DMS79 (cell line): ENCODE measurements at places on chromosomes 7 and 10.
A peak's percentile ranks its signal among the peaks of the same experiment; 100 is the strongest.

DNA sequence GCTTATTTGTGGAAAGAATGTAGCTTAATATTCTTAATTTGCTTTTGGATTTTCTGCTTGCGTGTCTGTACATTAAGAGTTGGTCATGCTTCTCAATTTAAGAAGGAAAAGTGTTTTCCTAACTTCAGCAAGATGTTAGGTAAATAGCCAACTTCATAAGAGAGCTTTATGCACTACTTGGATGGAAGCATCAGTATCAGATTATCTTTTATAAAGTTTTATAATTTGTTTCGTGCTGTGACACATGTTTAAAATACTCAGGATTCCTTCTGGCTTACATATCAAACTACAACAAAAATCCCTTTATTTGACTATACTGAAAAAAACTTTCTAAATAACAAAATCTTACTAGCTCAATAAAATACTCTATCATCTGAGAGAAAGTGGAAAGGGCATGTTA is 34.8 kb upstream of the AGR2 start:
- no peak for DNase-seq

- DNase-seq: no peak
Observed at GRCh38 chr10:124222318-124222987, 129.1 kb upstream of the CHST15 start.

DNA sequence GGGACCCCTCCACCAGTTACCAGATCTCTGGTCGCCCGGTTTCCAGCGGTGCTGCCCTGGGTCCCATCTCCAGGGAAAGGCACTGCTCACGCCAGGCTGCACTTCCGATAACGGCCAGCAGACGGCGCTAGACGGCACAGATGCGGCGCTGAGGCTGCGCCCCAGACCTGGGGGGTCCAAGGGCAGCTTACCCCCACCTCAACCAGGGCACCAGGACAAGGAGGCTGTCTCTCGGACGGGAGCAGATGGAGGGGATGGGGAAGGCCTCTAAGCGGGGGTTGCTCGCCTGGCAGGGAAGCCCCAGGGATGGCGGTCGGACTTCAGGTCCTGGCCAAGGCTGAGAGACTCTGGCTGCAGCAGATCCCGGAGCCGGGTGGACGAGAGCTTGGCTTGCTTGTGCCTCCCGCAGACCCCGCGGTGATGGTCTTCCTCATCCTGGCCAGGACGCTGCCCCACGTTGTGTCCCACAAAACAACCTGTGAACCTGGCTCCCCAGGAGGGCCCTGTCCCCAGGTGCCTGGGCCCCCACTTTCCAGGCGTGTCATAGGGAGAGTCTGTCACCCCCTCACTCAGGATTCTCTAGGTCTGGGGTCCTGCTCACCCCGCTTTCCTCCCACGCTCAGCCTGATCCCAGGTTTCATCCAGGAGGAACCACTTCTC is 23.9 kb upstream of the ZNF716 start:
- no peak for DNase-seq

GRCh38 chr10:125844751-125845221 is 21.4 kb downstream of the BCCIP start:
- DNase-seq: no peak

DNA sequence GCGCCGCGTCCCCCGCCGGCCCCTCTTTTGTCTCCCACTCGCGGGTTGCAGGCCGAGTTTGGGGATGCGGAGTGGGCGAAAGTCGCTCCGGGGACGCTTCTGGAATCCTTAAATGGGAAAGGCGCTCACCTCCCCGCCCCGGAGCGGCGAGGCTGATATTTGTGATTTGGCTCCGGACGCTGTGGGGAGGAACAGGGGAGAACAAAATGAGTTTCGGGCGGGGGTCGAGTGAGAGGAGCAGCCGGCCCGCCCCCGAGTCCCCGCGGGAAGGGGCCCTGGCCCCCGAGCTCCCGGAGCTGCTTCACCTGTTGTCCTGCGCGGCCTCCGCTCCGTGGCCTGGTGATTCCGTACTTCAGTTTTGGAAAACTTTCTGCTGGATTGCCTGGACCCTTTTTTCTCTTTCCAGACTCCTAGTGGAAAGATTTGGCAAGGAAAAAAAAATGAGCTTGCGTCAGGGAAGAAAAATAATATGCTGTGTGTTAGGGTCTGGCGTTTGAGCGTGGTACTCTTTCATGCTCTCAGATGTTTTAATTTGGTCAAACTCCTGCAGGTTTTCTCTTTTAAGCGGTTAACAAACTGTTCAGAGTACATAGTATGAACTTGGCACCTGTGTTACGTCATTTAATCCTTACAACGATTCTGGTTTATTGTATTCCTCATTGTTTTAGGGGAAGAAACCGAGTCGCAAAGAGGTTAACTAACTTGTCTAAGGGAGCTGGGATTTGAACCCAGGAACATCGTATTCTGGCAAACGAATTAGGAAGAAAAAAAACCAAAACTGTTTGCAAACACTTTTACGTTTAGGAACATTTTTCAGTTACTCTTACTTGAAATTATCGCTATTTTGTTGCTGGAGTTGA is 924 bp downstream of the BMPR1A start:
- no peak for DNase-seq

DNA sequence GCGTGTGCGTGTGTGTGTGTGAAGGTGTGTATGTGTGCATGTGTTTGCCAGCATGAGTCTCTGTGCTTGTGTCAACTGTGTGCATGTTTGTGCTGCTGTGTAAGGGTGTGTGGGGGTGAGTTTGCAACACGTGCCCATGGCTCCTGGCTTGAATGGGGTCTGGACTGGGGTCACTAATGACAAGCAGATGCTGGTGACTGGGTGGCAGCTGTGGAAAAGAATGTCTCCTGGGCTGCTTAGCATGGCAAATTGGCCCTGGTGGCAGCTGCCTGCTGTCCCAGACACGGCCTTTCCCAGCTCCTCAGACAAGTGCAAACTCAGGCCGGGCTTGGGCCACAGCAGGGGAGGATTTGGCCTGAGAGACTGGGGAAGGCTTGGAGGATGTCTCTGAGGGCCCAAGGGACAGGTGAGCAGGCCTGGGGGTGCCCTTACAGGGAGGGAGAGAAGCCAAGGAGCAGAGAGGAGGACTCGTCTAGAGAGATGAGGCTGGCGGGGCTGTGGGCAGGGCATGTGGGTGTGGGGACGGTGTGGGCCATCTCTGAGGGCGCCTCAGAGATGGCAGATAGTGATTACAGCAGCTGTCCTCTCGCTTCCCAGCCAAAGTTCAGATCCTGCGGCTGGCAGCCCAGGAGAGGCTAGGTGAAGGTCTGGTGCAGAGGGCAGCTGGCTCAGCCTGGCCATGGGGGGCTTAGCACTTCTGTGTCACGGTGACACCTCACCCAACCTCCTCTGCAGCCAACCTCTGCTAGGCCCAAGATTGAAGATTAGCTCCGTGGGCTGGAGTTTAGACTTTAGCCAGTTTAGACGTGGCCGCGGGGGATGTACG is 1.5 kb downstream of the AQP1 start:
- DNase-seq: no peak

- DNase-seq: no peak
Observed at GRCh38 chr10:68096913-68097516, 12.3 kb upstream of the MYPN start.

GRCh38 chr7:88091988-88092675 is 127.7 kb downstream of the SRI start:
- no peak for DNase-seq

DNA sequence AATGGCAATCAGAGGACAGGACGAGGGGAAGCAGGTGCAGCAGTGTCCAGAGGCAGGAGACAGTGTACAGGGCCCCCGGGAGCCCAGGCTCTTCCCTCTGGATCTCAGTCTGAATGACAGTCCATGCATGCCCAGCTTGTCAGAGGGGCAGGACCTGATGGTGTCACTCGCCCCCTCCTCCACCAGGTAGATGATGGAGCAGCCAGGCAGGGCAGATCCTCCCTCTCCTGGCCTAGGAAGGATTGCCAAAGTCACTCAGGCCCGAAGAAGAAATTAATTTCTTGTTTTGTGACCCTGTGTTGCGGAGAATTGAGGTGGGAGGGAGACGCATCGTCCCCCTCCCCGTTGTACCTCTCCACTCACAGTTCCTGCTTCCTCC is 4.0 kb downstream of the VSTM4 start:
- no peak for DNase-seq

GRCh38 chr7:45391618-45392451 is 182.3 kb upstream of the ADCY1 start:
- no peak for DNase-seq

DNA sequence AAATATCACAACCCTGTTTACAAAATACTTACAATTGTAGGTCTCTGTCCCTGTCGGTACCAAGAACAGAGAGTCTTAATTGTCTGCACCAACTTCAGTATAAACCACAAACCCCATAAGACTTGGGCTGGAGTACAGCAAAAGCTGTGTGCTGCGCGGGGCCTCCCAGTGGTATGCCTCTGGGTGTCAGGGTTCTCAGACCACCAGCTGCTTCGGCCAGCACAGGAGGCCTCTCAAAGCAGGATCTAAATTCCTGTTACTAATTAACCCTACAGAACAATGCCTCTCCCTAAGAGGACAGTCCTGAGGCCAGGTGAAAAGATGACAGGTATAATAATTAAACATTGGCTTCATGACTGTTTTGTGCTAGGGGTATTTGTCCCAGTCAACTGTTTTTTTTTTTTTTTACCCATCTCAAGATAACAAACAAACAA is 957 bp upstream of the SVIL start:
- no peak for DNase-seq

DNA sequence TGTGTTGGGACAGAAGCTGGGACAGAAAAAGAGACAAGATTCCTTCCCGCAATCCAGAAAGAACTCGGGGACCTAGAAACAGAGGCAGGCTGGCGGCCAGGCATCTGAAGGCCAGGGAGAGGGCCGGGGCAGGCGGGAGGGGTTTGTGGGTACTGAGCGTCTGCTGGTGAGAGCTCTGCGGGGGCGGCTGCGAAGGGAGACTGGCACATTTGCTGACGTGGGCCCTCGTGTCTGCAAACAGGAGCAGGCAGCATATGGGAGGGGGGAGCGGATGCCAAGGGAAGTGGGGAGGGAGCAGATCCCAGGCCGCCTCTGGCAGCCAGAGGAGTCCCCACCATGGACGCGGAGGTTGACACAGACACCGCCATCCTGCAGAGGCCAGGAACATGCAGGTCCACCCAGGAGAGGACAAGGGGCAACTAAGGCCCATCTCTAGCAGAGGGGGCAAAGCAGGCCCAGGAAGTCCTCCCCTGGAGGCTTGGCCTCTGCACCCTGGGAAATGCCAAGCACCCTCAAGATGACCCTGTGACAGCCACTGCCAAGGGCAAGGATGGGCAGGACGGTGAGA is 32.2 kb downstream of the KCNH2 start:
- DNase-seq: no peak

GRCh38 chr10:87546971-87547413 is 42.3 kb downstream of the MINPP1 start:
- DNase-seq: no peak

- no peak for DNase-seq
Observed at GRCh38 chr10:18144928-18145327, 4.7 kb downstream of the CACNB2 start.

GRCh38 chr7:74092964-74093471 is 9.4 kb downstream of the LIMK1 start:
- DNase-seq: no peak

DNA sequence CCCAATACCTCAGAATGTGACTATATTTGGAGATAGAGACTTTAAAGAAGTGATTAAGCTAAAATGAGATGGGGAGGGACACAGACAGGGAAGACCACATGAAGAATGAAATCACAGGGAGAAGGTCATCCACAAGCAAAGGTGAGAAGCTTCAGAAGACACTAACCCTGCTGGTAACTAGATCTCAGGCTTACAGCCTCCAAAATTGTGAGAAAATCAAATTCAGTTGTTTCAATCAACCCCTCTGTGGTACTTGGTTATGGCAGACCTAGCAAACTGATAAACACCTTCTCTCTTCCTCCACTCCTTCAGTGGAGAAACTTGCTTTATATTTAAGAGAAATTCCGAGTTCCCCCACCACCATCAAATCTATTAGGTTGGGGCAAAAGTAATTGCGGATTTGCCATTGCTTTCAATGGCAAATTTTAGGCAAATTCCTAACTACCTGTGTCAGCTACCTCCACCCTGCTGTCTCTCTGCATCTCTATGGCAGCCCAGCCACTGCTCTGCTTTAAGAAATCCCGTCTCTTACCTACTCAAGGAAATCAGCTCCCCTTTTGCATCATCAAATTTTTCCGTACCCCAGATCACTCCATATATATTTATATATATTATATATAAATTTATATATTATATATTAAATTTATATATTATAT is 38.2 kb downstream of the SEMA3E start:
- no peak for DNase-seq

- DNase-seq: peak; percentile 58
Observed at GRCh38 chr10:103542764-103543616, 49.5 kb downstream of the NEURL1 start.

DNA sequence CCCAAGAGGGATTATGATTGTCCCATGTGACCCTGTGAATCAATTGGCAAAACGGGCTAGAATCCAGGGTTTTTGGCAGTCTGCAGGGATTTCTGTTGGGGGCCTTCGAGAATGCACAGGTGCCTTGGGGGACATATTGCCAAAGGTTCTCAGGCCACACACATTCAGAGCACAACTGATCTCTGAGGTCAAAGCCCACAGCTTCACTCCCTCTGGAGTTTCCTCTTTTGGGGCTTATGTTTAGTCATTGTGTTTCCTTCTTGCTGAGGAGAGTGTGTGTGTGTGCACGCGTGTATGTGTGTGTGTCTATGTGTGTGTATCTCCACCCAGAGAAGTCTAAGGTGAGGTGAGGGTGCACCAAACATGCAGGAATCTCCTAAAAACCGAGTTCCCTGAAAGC is 8.8 kb downstream of the PPIF start:
- DNase-seq: no peak

- DNase-seq: no peak
Observed at GRCh38 chr10:114783686-114784085, 37.9 kb upstream of the FHIP2A start.

GRCh38 chr10:50222199-50222598 is 29.1 kb downstream of the ASAH2 start:
- no peak for DNase-seq

DNA sequence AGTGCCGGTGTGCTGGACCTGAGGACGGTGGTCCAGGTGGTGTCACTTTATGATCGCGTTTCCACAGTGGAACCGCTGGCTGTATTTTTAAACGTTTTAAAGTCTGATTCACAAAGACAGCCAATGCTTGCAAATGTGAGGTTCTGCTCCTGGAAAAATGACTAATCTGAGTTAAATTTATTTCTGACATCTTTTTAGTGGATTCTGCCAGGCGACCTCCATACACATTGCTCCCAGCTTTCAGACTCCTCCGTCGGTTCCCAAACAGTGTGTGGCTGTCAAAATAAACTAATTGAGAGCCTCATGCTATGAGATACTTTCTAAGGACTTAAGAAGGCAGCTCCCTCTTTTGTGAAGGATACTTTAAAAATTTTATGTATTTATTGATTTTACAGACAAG is 12.7 kb upstream of the TTYH3 start:
- no peak for DNase-seq
